HepG2 (cell line): ENCODE measurements at places on chromosomes 11 and 22. TPM values are rescaled to one million over a fixed set of nuclear protein-coding genes. Genes with fewer than 3 reads are reported as not detected.
A peak's percentile ranks its signal among the peaks of the same experiment; 100 is the strongest.

GRCh38 chr22:44202261-44202789 lies 21.6 kb downstream of the PARVG start:
- no peak overlapping the region for H3K27ac ChIP-seq
- no peak for DNase-seq
- H3K4me3 ChIP-seq = no peak overlapping the region
- peaks cover 38% of the 10 kb centered on the region for H3K27me3 ChIP-seq
- H3K36me3 ChIP-seq = no peaks in the 10 kb centered on the region
- H3K4me1 ChIP-seq = no peaks in the 10 kb centered on the region

GRCh38 chr11:2725368-2726300 lies 25.8 kb upstream of the KCNQ1OT1 start:
- peaks cover 16% of the 10 kb centered on the region; the same call in 2 of the 3 replicates for H3K27me3 ChIP-seq
- H3K36me3 ChIP-seq = no peaks in the 10 kb centered on the region
- DNase-seq = peak; percentile 79
- peaks cover 93% of the 10 kb centered on the region for H3K4me1 ChIP-seq
- H3K4me3 ChIP-seq = peak overlapping the region; percentile 60
- peak overlapping the region; percentile 64 for H3K27ac ChIP-seq

KRTAP5-7 gene
- not detected in 2 replicates for total RNA-seq

CREB3L1 gene
- not detected in 2 replicates for total RNA-seq

DNA sequence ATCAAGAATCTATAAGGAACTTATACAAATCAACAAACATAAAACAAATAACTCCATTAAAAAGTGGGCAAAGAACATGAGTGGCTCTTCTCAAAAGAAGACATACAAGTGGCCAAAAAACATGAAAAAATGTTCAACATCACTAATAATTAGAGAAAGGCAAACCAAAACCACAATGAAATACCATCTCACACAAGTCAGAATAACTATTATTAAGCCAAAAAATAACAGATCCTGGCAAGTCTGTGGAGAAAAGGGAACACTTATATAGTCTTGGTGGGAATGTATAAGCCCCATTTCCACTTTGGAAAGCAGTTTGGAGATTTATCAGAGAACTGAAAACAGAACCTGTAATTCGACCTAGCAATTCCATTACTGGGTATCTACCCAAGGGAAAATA lies 921.0 kb downstream of the KCNA4 start:
- H3K27ac ChIP-seq = no peak overlapping the region
- H3K4me3 ChIP-seq = no peak overlapping the region
- no peak for DNase-seq

DNA sequence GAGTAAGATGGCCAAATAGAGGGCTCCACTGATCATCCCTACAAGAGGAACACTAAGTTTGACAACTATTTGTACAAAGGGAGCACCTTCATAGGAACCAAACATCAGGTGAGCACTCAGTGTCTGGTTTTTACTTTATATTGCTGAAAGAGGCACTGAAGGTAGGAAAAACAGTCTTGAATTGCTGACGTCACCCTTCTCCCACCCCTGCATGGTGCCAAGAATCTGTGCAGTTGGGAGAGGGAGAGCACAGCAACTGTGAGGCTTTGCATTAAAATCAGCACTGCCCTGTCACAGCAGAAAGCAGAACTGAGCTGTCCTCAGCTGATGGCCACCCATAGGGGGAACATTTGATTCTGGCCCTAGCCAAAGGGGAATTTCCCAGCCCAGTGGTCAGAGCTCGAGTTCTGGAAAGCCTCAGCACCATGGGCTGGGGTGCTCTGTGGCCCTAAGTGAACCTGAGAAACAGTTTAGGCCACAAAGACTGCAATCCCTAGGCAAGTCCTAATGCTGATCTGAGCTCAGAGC lies 37.9 kb downstream of the PIWIL3 start:
- H3K27ac ChIP-seq = no peak overlapping the region
- H3K4me3 ChIP-seq = no peak overlapping the region
- no peak for DNase-seq
- peaks cover 12% of the 10 kb centered on the region; the same call in 1 of the 2 replicates for H3K4me1 ChIP-seq

PDHX gene
- 73.8 and 106 TPM in 2 replicates for total RNA-seq

- no peaks in the 10 kb centered on the region for H3K4me1 ChIP-seq
- no peaks in the 10 kb centered on the region for H3K27me3 ChIP-seq
- H3K4me3 ChIP-seq = no peak overlapping the region
- no peak overlapping the region for H3K27ac ChIP-seq
- peak; percentile 66 for DNase-seq
These were observed 19.9 kb downstream of the CARS1 start for GRCh38 chr11:3037040-3037944.

GRCh38 chr22:34736081-34736480 lies 329.9 kb upstream of the ISX start:
- H3K36me3 ChIP-seq = no peaks in the 10 kb centered on the region
- no peaks in the 10 kb centered on the region for H3K4me1 ChIP-seq

ADAMTS8 gene
- not detected in 2 replicates for total RNA-seq

GRCh38 chr11:119912229-119912628 lies 183.2 kb upstream of the NECTIN1 start:
- peaks cover 2% of the 10 kb centered on the region for H3K27me3 ChIP-seq
- H3K4me1 ChIP-seq = peaks cover 5% of the 10 kb centered on the region; the same call in 1 of the 2 replicates
- no peak overlapping the region for H3K27ac ChIP-seq
- no peaks in the 10 kb centered on the region for H3K36me3 ChIP-seq
- no peak overlapping the region for H3K4me3 ChIP-seq

CALCA gene
- total RNA-seq = not detected in 2 replicates

DNA sequence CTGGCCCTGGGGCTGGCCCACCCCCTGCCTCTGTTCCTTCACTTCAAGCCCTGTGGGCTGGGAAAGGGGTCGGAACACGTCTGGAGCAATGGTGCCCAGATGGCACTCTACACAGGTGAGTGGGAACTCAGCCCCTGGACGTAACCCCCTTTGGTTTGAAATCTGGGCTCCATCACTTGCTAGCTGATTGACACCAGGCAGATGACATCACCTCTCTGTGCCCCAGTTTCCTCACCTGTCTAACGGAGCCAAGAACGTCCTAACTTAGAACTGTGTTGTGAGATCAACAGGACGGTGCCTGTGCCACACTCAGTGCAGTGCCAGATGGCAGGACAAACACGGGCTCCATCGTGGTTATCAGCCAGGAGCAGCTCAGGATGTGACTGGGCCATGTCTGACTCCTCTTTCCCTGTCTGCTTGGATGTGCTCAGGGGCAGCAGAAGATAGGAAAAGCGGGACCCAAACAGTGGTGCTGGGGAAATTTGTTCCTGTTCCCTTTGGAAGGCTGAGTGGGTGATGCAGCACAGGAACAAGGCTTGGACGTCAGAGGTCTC lies 24.4 kb downstream of the NPTXR start:
- no peak for DNase-seq
- no peaks in the 10 kb centered on the region for H3K4me1 ChIP-seq
- no peak overlapping the region for H3K4me3 ChIP-seq

GRCh38 chr22:50723991-50724390 lies 14.0 kb upstream of the ACR start:
- H3K27ac ChIP-seq = no peak overlapping the region
- H3K4me1 ChIP-seq = peaks cover 10% of the 10 kb centered on the region; the same call in 1 of the 2 replicates
- H3K4me3 ChIP-seq = no peak overlapping the region
- H3K27me3 ChIP-seq = no peaks in the 10 kb centered on the region
- no peak for DNase-seq

DNA sequence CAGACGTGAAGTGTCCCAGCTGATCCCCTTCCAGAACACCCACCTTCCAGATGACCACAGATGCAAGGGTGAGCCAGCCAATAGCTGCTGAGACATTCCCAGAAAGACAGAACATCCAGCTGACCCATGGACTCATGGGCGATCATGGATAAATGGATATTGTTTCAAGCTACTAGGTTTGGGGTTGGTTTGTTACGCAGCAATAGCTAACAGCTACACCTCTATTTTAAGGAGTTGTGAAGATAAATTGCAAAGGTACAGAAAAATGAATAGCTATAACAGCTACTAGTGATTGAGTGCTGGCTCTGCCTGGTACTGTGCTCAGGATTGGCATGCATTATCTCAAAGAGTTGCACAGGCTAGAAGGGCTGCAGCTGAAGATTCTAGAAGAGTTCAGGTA lies 122.5 kb downstream of the MIAT start:
- H3K27me3 ChIP-seq = peaks cover 30% of the 10 kb centered on the region; the same call in 2 of the 3 replicates
- H3K36me3 ChIP-seq = no peaks in the 10 kb centered on the region
- H3K4me3 ChIP-seq = no peak overlapping the region
- no peaks in the 10 kb centered on the region for H3K4me1 ChIP-seq
- no peak overlapping the region for H3K27ac ChIP-seq
- no peak for DNase-seq

GRCh38 chr11:35049859-35050531 lies 89.0 kb upstream of the CD44 start:
- H3K27ac ChIP-seq = no peak overlapping the region
- H3K36me3 ChIP-seq = no peaks in the 10 kb centered on the region
- no peaks in the 10 kb centered on the region for H3K27me3 ChIP-seq
- DNase-seq = no peak
- no peak overlapping the region for H3K4me3 ChIP-seq
- H3K4me1 ChIP-seq = peaks cover 12% of the 10 kb centered on the region

GRCh38 chr22:27264184-27264583 lies 537.4 kb downstream of the MN1 start:
- H3K27me3 ChIP-seq = 0 out of 3 replicates have a peak, but pooled peaks cover 3% of the 10 kb centered on the region
- H3K4me1 ChIP-seq = no peaks in the 10 kb centered on the region
- no peak overlapping the region for H3K27ac ChIP-seq
- H3K36me3 ChIP-seq = no peaks in the 10 kb centered on the region
- DNase-seq = no peak

OR6M1 gene
- total RNA-seq = not detected in 2 replicates

NAALAD2 gene
- 5.5 and 8.0 TPM in 2 replicates for total RNA-seq

- DNase-seq = peak; percentile 9
- H3K27ac ChIP-seq = no peak overlapping the region
- H3K4me3 ChIP-seq = peak overlapping the region; percentile 55
- peaks cover 46% of the 10 kb centered on the region for H3K4me1 ChIP-seq
- no peaks in the 10 kb centered on the region for H3K36me3 ChIP-seq
- H3K27me3 ChIP-seq = peaks cover 28% of the 10 kb centered on the region
These were observed 2.0 kb upstream of the LARGE1 start for GRCh38 chr22:33922349-33922681.

DNA sequence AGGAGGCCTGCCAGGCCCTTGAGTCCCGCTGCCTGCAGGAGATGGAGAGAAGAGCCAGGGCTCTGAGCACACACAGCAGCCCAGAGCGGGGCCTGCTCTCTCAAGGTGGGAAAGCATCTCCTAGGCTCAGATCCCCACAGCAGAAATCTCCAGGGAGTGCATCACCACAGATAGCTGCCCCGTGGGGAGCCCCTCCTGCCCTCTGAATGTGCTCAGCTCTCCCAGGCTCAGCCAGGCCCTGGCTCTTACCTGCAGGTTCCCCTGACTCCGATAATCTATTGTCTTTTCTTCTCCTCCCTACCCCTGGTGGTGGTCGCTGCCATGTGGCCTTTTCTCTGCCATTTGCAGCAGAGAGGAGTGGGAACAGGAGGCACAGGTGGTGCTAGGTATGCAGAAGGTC lies 49.9 kb downstream of the BTG4 start:
- peaks cover 13% of the 10 kb centered on the region for H3K27me3 ChIP-seq
- peaks cover 11% of the 10 kb centered on the region for H3K4me1 ChIP-seq
- H3K27ac ChIP-seq = no peak overlapping the region

- H3K27me3 ChIP-seq = no peaks in the 10 kb centered on the region
- no peak overlapping the region for H3K27ac ChIP-seq
- no peak for DNase-seq
- no peaks in the 10 kb centered on the region for H3K4me1 ChIP-seq
- no peaks in the 10 kb centered on the region for H3K36me3 ChIP-seq
- H3K4me3 ChIP-seq = no peak overlapping the region
These were observed 447.0 kb downstream of the AASDHPPT start for GRCh38 chr11:106524436-106524835.

GRCh38 chr11:7787239-7787638 lies 9.5 kb downstream of the OR5P2 start:
- no peak for DNase-seq

DNA sequence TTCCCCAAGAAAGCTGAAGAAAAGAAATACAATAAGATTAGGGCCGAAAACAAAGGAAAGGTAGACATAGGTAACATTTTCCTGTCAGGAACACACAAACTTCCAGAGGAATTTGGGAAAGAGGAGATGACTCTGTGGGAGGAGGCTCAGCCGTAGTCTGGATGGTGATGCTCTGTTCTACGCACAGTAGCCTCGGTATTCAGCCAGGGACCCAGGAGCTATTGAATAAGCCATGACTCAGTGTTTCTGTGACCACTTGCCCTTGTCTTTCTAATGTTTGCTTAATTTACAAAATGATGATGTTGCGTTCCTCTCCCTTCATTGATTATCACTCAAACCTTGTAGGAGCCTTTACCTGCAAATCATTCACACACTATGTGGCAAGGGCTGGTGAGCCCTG lies 745.0 kb downstream of the NTM start:
- no peak overlapping the region for H3K27ac ChIP-seq
- no peak overlapping the region for H3K4me3 ChIP-seq
- no peak for DNase-seq
- H3K4me1 ChIP-seq = no peaks in the 10 kb centered on the region
- H3K27me3 ChIP-seq = no peaks in the 10 kb centered on the region
- H3K36me3 ChIP-seq = no peaks in the 10 kb centered on the region

CAPN5 gene
- 0.22 and 0.27 TPM in 2 replicates for total RNA-seq

OR10AG1 gene
- not detected in 2 replicates for total RNA-seq

GRCh38 chr11:94717667-94718066 lies 50.5 kb upstream of the AMOTL1 start:
- H3K36me3 ChIP-seq = no peaks in the 10 kb centered on the region
- H3K27ac ChIP-seq = no peak overlapping the region
- no peaks in the 10 kb centered on the region for H3K4me1 ChIP-seq
- no peak for DNase-seq

- no peak overlapping the region for H3K4me3 ChIP-seq
- no peaks in the 10 kb centered on the region for H3K27me3 ChIP-seq
- no peak overlapping the region for H3K27ac ChIP-seq
- DNase-seq = peak; percentile 34
- H3K36me3 ChIP-seq = peaks cover 3% of the 10 kb centered on the region; the same call in 1 of the 3 replicates
These were observed 90.3 kb upstream of the PITPNB start for GRCh38 chr22:28009272-28009827.

SMC1B gene
- total RNA-seq = not detected in 2 replicates

- H3K27ac ChIP-seq = no peak overlapping the region
- no peak overlapping the region for H3K4me3 ChIP-seq
- peaks cover 61% of the 10 kb centered on the region for H3K27me3 ChIP-seq
- no peak for DNase-seq
- H3K36me3 ChIP-seq = no peaks in the 10 kb centered on the region
These were observed 2.8 kb upstream of the KCNJ5 start for GRCh38 chr11:128888034-128888985.

DNA sequence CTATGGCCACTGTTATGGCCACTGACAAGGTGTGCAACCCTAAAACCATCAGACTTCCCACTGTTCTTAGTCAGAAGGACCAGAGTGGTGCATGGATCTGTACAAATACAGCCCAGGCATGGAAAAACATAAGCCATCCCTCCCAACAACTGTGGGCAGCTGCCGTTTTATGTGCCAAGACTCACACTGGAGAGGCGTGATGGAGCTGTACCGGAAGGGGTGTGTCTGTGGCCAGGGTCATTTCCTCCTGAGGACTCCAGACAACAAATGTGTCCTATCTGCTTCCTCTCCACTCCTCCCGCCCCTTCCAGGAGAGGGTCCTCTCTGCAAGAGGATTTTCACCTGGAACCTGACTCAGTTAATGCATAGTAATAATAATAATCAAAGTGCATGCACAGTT lies 29.5 kb downstream of the KCNJ1 start:
- H3K27ac ChIP-seq = no peak overlapping the region
- no peak overlapping the region for H3K4me3 ChIP-seq
- no peaks in the 10 kb centered on the region for H3K36me3 ChIP-seq
- peaks cover 7% of the 10 kb centered on the region; the same call in 1 of the 3 replicates for H3K27me3 ChIP-seq
- DNase-seq = no peak
- peaks cover 4% of the 10 kb centered on the region; the same call in 1 of the 2 replicates for H3K4me1 ChIP-seq

MUC5AC gene
- not detected in 2 replicates for total RNA-seq
